WTC11 (cell line): ENCODE measurements at places on chromosomes 5 and 9.

- H3K36me3 ChIP-seq, result no peaks in the 10 kb centered on the region
- no peak for DNase-seq
Measured at GRCh38 chr9:100014846-100015245, 84.0 kb downstream of the ERP44 start.

DNA sequence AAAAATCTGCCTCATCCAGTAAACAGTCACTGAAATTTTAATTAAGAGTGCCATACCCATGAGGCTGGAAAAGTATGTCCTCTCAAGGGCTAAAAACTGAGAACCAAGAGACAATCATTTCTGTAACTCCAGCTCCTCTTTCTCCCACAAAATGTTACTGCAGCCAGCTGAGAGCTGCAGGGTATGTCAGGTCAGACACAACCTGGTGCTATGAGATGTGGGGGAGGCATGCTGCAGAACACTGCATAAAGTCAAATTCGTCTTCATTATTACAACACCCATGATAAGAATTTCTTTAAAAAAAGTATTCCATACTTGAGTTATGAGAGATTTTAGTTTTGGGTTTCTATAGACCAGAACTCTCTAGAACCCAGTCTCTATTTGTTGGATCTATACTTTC is 162.2 kb downstream of the CDC42SE2 start:
- peaks cover 26% of the 10 kb centered on the region for H3K36me3 ChIP-seq

DNA sequence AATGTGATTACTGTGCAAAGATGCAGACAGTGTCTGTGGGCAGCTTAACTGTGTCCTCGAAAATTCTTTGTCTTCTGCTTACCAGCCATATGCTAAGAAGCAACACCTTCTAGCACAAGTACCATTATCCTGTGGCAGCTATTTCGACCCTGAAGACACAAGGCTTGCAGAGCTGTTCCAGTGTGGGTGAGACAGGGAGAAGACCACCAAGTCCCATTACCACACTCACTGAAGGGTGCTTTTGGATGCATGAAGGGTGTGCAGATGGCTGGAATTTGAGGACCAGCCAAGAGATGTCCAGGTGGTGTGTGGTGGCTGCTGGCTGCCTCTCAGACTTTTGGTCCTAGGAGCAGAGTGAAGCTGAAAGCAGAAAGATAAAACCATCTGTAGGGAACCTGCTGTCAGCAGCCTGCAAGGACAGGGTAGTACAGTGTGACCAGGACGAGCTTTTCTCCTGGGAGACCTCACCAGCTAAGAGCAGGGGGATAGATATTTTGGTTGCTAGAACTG is 161.8 kb downstream of the ICE1 start:
- H3K36me3 ChIP-seq, result peaks cover 19% of the 10 kb centered on the region
- H3K27me3 ChIP-seq, result peaks cover 3% of the 10 kb centered on the region; the same call in 1 of the 2 replicates
- H3K27ac ChIP-seq, result no peak overlapping the region
- no peak overlapping the region for H3K4me3 ChIP-seq

DNA sequence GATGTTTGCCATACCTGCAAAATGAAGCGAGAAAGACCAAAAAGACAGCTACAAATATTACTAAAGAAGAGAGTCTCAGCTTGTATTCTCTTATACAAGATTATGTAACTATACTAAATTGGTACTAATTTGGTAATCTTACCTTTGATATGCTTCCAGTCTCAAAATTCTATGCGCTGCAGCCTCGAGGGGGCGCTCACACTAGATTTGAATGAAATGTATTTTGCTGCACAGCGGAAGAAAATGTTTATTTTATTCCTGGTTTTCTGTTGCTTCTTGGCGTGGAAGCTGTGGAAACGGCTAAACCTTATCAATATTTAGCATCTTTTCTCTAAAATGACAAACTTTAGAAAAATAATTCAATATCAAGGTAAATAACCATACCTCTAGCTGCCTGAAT is 267.0 kb upstream of the NUDT12 start:
- peak; percentile 68 for DNase-seq
- no peak overlapping the region for H3K27ac ChIP-seq
- H3K27me3 ChIP-seq, result no peaks in the 10 kb centered on the region
- no peak overlapping the region for H3K4me3 ChIP-seq
